ENCODE measurements at places on chromosomes 7 and 10. TPM values are rescaled to one million over a fixed set of nuclear protein-coding genes. Genes with fewer than 3 reads are reported as not detected.

VAX1 gene
- total RNA-seq: not detected

FFAR4 gene
- 0.78 TPM for total RNA-seq

GRCh38 chr10:8238986-8239385 lies 184.5 kb downstream of the GATA3 start:
- no peak for DNase-seq

DNA sequence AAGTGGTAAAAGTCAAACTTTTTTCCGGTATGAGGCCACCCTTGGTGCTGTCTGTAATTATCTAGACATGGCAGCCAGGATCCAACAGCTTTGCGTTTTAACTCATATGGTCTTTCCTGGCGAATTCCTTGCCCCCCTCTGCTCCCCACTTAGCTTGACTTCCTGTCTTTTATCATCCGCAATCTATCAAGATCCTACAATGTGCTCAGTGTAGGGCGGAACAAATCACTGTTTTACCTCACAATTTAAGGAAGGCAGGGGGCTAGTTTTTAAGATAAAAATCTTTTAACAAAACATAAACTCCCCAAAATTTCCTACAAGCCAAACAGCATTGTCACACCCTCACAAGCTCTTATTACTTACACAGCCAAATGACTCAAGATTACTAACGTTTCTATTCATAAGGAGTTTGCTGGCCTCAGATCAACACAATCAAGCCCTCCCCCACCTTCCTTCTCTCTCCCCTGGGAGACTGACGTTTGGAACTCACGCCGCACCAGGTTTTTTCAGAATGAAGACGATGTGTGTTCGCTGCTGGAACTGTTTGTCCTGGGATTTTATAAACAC lies 1.3 kb upstream of the CDK14 start:
- DNase-seq: peak; percentile 52

OR6V1 gene
- not detected for total RNA-seq

- no peak for DNase-seq
Measured at GRCh38 chr7:78125884-78126283, 327.3 kb downstream of the PHTF2 start.

CDNF gene
- 5.0 TPM for total RNA-seq

RNF32 gene
- total RNA-seq: 1.6 TPM

- DNase-seq: no peak
Measured at GRCh38 chr7:91946549-91946948, 5.9 kb downstream of the AKAP9 start.

GRCh38 chr10:17394854-17395253 lies 59.5 kb downstream of the ST8SIA6 start:
- DNase-seq: no peak

- DNase-seq: no peak
Measured at GRCh38 chr10:29009464-29009863, 279.4 kb upstream of the LYZL1 start.

DNA sequence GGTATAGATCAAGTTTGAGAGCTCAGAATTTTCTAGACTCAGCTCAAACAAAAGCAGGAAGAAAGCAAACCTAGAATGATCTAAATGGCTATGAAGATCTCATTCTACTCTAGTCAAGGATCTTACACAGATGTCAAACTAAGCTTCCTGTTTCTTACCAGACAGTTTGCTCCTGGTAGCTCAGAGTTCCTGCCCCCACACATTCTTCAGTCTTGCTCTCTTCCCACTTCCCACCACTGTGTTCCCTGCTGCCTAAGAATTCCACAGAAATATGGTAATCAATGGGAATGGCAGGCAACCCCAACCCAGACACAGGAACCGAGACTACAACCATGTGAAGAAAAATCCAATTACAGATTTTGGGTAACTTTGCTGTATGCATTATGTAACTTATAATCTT lies 133.4 kb upstream of the PTN start:
- no peak for DNase-seq

GRCh38 chr7:115582956-115583355 lies 447.6 kb downstream of the TFEC start:
- no peak for DNase-seq

- no peak for DNase-seq
Measured at GRCh38 chr10:124538706-124539105, 77.1 kb downstream of the LHPP start.

- DNase-seq: peak; percentile 65
Measured at GRCh38 chr10:122298598-122299301, 27.7 kb downstream of the BTBD16 start.

GRCh38 chr10:17122052-17122451 lies 7.6 kb downstream of the CUBN start:
- DNase-seq: no peak

GRCh38 chr10:125882596-125882995 lies 1.5 kb upstream of the DHX32 start:
- no peak for DNase-seq

GRCh38 chr10:98908868-98909267 lies 326.8 kb downstream of the HPSE2 start:
- DNase-seq: no peak

CREB5 gene
- 13.6 TPM for total RNA-seq

- DNase-seq: no peak
Measured at GRCh38 chr10:28881171-28881882, 204.0 kb downstream of the BAMBI start.

TSPAN12 gene
- 36.2 TPM for total RNA-seq

CTBP2 gene
- total RNA-seq: 136 TPM

ACSM6 gene
- 0.54 TPM for total RNA-seq

DNA sequence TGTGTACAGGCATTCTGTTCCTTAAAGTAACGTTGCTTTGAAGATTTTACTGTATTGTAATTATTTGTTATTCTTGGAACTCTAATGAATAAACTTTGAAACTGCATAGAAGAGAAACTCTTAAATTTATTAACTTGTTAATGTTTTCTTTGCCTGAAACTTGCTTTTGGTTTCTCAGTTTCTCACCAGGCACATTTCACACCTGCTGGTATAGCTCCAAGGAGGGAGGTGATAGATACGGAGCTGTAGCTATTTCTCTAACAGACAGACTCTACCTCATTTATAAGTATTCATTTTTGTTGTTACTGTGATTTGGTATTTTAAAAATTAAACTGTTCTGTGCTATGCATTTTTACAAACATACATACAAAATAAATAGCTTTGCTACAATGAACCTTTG lies 32.7 kb downstream of the R3HCC1L start:
- DNase-seq: no peak

DNA sequence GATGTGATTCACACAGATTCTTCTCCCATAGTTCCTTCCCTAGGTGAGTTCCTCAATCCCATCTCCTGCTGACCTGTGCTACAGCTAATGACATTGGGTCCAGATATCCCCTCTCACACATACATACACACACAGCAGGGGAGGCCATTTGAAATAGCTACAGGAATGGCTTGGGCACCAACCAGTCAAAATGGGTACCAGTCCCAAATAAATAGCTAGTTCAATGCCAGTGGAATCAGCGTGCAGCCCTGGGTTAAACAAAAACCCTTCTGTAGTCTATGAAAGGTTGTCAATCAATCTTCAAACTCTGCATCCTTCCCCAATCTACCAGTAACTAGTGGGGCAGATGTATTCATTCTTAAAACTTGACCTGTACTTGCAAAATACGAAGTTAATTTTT lies 9.3 kb downstream of the PNLIPRP2 start:
- no peak for DNase-seq

PRLHR gene
- not detected for total RNA-seq

MBL2 gene
- total RNA-seq: not detected

RBP4 gene
- total RNA-seq: 5.5 TPM

SFMBT2 gene
- total RNA-seq: 7.2 TPM

GRCh38 chr7:17680026-17680425 lies 260.3 kb downstream of the SNX13 start:
- DNase-seq: peak; percentile 53

CPED1 gene
- total RNA-seq: 14.0 TPM

PBLD gene
- 5.9 TPM for total RNA-seq

DNA sequence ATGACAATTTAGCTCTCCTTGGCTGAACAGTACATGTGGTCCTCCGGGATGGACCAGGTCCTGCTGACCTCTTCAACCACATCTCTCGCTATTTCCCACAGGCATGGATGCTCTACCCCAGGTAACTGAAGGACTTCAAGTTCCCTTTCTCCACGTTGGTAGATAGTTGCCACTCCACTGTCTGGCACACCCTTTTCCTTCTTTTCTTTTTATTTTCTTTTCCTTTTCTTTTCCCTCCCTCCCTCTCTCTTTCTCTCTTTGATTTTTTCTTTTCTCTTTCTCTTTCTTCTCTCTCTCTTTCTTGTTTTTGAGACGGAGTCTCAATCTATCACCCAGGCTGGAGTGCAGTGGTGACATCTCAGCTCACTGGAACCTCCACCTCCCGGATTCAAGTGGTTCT lies 2.8 kb upstream of the ACBD7 start:
- DNase-seq: no peak

TEX36 gene
- not detected for total RNA-seq

DNA sequence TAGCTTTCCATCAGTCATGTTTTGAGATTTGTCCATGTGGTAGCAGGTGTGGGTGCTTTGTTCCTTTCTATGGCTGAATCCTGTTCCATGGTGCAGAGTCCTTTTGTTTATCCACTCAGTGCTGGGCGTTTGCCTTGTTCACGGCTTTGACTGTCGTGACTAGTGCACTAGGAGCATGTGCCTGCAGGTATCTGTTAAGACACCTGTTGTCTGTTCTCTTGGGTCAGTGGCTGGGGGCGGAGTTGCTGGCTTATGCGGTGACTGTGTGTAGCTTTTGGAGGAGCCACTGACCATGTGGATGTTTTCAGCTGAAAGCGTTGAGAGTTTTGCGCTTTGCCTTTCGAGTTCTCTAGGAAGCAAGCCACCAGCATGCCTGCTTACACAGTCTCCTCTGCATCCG lies 573.1 kb upstream of the FOXK1 start:
- DNase-seq: no peak

PLPP4 gene
- not detected for total RNA-seq

DNA sequence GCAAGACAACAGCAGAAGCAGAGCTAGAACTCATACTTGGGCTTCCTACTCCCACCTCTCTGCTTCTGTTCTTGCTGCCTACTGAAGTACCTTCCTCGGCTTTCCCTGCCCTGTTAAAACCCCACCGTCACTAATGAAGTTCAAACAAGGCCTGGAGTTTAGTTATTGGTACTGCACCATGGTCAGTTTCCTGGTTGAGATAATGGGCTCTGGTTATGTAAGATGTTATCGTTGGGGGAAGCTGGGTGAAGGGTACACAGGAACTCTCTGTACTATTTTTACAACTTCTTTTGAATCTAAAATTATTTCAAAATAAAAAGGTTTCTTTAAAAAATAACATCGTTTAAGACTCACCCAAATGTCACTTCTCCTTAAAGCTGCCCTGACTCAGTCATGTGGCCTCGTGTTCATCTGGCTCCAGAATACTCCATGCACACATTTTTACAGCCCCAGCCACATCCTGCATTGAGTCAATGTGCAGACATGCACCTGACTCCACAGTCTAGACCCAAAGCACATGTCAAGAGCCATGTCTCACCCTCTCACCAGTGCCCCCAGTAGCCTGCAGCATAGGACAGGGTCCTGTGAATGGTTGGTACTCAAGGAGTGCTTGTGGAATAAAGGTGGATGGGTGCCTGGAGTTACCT lies 36.9 kb upstream of the AQP1 start:
- DNase-seq: no peak

DNA sequence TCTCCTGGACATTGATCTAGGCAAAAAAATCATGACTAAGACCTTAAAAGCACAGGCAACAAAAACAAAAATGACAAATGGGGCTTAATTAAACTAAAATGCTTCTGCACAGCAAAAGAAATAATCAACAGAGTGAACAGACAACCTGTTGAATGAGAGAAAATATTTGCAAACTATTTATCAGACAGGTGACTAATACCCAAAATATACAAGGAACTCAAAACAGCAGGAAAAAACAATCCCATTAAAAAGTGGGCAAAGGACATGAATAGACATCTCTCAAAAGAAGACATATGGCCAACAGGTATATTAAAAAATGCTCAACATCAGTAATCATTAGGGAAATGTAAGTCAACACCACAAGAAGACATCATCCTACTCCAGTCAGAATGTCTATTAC lies 166.8 kb downstream of the MTERF1 start:
- no peak for DNase-seq

GRCh38 chr10:114359041-114359952 lies 45.0 kb downstream of the AFAP1L2 start:
- no peak for DNase-seq

- no peak for DNase-seq
Measured at GRCh38 chr10:52541006-52541473, 227.0 kb downstream of the DKK1 start.

- DNase-seq: no peak
Measured at GRCh38 chr10:95260909-95261552, 29.8 kb downstream of the PDLIM1 start.

- DNase-seq: no peak
Measured at GRCh38 chr10:80155696-80156215, 23.2 kb downstream of the PLAC9 start.

DNA sequence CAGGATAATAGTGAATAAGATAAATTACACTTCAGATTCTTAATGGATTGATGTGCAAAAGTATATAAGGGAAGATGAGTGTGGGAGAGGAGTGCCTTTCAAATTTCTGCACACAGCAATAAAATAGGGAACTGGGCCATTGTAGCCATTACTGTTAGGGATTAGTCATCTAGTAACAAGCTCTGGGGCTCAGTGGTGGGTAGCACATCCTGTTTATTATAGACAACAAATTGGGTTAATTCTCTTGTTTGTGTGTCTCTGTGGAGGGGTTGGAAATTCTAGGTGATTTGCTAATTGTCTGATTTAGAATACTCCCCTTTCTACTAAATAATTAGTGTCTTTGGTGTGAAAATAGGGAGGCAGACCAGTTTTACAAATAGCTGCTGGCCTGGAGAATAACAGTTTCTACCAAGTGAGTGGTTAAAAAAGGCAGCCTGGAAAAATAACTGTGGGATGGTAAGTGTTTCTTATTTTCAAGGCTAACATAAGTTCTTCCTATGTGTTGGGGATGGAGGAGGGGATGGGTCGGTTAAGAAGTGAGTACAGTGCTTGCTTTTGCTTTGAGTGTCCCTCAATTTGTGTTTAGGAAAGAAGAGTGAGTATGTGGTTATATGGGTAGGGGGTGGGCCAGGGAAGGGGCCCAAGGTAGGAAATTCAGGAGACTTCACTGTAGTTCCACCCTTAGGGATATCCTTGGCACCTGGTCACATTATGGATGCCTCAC lies 43.3 kb upstream of the TMEM248 start:
- no peak for DNase-seq

DNA sequence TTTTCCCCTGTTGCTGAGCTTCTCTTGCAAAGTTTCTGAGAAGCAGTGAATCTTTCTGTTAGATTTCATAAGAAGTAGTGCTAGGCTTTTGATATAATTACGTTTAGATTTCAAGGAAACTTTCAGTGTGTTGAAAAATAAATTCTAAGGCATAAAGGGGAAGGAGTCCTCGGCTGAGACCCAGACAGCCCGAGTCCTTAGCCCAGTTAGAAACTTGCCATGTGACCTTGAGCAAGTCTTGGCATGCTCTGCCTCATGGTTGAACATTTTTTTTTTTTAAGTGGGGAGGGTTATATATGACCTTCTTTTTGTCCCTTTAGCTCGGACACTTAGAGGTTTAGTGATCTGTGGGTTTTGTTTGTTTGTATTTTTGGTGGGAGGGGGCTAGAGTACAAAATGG lies 117.5 kb downstream of the TCF7L2 start:
- no peak for DNase-seq

GRCh38 chr7:104839842-104840241 lies 174.2 kb upstream of the KMT2E start:
- DNase-seq: no peak

GRCh38 chr10:113780681-113781250 lies 29.3 kb downstream of the PLEKHS1 start:
- no peak for DNase-seq

PNLIPRP2 gene
- not detected for total RNA-seq

WNT2 gene
- total RNA-seq: 0.13 TPM

GRCh38 chr10:11520892-11521291 lies 90.6 kb downstream of the USP6NL start:
- no peak for DNase-seq
